Erythroblast (primary cell): ENCODE measurements at places on chromosomes 4 and X.

DNA sequence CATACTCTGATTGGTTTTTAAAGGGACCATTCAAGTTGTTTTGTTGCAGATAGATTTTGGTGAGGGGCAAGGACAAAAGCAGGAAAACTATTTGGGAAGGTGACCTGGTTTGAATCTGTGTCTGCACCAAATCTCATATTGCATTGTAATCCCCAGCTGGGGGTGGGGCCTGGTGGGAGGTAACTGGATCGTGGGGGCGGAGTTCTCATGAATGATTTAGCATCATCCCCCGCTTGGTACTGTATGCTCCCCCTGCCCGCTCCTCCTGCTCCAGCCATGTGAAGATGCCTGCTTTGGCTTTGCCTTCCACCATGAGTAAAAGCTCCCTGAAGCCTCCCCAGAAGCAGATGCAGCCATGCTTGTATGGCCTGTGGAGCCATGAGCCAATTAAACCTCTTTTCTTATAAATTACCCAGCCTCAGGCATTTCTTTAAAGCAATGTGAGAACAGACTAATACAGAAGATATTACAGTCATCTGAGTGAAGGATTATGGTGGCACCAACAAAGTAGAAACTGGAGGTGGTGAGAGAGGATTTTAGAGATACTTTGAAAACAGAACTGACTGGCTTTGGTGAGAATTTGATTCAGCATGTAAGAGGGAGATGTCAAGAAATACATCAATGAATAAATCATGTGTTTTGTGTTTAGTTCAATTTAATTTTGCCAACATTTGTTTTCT, 14.4 kb downstream of the IL21 start:
- DNase-seq, result no peak

- no peak for DNase-seq
Measured at GRCh38 chr4:20095805-20096541, 155.7 kb upstream of the SLIT2 start.

GRCh38 chrX:39227371-39227770, 426.1 kb downstream of the MID1IP1 start:
- DNase-seq, result no peak

GRCh38 chr4:7337196-7338058, 97.3 kb downstream of the PSAPL1 start:
- DNase-seq, result no peak

DNA sequence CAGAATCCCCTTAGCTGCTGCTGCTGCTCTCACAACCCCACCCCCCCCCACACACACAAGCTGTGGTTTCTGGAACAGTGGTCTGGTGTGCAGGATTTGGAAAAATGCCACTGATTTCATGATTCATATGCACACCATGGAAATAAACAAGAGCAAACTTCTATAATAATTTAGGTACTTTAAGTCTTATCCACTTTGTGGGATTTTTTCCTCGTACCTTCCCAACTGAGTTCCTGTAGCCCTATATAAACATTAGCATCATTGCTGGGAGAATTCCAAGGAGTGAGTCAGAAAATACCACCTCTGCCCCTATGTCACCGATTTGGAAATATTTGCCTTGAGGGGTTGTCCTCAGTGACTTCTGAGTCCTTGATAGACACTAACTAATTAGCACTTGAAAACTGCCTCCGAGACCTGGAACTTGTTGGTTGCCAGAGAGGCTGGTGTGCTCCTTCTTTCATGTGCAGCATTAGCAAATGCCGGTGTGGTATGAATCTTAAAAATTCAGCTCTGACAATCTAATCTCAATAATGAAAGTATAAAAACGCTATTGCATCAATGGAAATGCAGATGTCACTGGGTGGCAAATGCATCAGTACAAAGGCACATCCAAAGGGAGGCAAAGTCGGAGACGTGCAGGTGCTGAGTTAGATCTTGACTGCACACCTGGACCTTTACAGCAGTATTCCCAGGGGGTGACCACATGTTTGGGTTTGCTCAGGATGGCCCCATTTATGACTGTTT, 61.8 kb downstream of the CPE start:
- no peak for DNase-seq

DNA sequence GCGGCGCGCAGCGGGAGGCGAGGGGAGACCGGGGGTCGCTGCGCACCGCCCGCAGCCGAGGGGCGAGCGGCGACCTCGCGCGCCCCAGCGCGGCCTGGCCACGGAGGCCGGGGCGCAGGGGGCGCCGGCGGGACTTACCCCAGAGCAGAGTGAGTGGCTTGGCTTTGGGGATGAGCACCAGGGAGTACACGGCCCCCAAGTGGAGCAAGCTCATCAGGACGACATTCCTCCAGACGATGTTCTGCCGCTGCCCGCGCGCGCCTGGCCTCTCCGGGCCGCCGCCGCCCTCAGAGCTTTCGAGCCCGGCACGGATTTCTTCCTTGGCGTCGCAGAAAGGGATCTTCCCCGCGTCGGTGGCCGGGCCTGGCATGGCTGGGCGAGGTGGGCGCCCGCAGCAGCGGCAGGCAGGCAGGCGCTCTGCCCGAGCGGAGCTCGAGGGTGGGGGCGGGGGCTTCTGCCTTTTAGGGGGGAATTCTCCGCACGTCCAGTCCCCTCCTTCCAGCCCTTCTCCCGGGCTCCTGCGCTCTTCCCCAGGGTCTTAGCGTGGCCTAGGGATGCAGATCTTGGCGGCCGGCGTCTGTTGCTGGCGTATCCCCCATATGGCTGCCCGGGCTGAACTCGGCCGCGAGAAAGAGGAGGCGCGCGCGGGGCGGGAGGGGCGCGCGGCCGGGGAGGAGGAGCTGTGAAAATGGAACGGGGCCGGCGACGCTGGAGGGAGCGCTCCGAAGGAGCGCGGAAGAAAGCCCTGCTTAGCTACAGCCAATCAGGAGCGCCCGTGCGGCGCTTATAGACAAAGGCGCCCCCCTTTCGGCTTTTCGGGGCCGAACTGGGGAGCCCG, at the start of gene SCD5:
TSS of gene SCD5 (minus strand) at position 629 of the 838 bp plus-strand sequence. CDS start at position 370, 259 bp downstream.
- peak; percentile 56 for DNase-seq
